Daoy (cell line): ENCODE measurements at places on chromosomes 11 and 22. TPM values are rescaled to one million over a fixed set of nuclear protein-coding genes. Genes with fewer than 3 reads are reported as not detected.

GRCh38 chr11:127098684-127099083 is 98.1 kb upstream of the KIRREL3 start:
- no peak for DNase-seq

DNA sequence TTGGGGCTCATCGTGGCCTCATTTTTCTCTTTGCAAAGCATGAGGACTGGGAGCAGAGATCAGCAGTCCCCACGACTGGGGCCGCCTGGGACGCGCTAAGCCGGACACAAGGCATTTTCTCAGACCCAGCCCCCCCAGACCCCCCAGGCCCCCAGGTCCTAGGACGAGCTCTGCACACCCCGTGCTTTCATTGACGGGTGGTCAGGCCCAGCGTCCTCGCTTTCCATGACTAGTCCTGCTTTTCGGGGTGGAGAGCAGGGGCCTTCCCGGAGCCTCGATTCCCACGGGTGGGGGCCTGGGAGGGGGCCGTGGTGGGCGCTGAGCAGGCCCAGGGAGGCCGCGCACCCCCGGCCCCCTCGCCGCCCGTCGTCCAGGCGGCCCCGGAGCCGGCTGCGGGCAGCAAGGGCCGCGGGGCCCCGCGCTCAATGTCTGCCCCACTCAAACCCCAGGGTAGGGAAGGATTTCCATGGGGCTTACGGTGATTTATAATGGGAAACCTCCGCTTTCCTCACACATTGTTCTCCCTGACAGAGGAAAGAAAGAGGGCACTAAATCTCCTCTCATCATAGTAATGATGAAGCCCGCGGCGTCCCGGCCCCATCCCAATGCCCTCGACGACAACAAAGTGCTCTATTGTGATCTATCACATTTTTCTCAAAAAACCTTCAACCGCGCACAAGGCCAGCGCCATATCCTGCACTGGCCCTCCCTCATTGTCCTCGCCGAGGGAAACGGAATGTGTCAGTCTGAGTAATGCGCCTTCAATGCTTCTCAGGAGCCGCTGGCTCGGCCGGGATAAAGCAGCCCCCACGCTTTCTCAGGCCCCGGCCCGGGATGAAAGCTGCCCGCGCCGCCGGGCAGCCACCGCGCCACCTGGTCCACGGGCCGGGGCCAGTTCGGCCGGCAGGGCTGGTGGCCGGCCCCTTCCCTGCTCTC is 10.4 kb upstream of the LINC01488 start:
- DNase-seq = no peak

DNA sequence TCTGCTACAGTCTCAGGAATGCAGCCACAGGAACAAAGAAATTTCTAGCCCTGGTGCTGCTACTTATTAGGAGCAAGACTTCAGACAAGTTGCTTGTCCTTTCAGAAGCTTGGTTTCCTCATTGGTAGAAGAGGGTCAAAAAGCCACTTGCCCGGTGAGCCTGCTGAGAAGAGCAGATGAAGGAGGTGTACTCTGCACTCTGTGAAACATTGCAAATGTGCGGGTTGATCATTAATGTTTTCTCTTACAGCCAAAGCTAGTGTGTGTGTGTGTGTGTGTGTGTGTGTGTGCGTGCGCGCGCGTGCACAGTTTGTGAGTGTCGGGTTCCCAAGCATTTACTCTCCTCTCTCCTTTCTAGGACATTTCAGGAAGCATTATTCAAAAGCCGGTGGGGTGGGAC is 86.3 kb upstream of the NNMT start:
- DNase-seq = no peak

GRCh38 chr22:48154943-48155240 is 1392.4 kb downstream of the TBC1D22A start:
- no peak for DNase-seq

GRCh38 chr11:124950601-124951330 is 3.2 kb upstream of the CCDC15 start:
- no peak for DNase-seq

The ATF4 gene
- total RNA-seq = 241 and 299 TPM in 2 replicates

The MFNG gene
- 2.4 and 3.0 TPM in 2 replicates for total RNA-seq

The BAIAP2L2 gene
- total RNA-seq = 16.2 and 16.8 TPM in 2 replicates
